ENCODE measurements at places on chromosomes 6 and 20.

DNA sequence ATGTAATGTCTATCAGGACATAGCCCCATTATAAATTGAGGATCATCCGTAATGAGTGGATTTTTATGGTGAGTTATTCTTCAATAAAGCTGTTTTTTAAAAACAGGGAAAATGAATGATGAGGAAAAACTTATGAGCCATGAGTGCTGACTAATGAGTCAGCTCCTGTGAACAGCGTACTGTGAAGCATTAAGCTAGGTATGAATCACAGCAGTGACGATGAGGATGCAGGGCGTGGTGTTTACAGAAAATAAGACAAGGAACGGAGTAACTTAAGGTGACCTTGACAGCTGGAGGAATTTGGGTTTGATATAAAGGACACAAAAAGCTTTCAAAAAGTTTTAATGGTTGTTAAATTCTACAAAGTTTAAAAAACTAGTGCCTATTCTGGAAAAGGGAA is 96.3 kb downstream of the FOXF2 start:
- no peak for DNase-seq

GRCh38 chr6:13285705-13286104 is 42.6 kb downstream of the TBC1D7 start:
- DNase-seq, result no peak

- no peak for DNase-seq
Observed at GRCh38 chr6:3999800-4000661, 78.9 kb downstream of the FAM217A start.

GRCh38 chr6:125987026-125987617 is 782 bp downstream of the TRMT11 start:
- peak; percentile 61 for DNase-seq

GRCh38 chr20:64108731-64109681 is 1.6 kb upstream of the NPBWR2 start:
- no peak for DNase-seq

DNA sequence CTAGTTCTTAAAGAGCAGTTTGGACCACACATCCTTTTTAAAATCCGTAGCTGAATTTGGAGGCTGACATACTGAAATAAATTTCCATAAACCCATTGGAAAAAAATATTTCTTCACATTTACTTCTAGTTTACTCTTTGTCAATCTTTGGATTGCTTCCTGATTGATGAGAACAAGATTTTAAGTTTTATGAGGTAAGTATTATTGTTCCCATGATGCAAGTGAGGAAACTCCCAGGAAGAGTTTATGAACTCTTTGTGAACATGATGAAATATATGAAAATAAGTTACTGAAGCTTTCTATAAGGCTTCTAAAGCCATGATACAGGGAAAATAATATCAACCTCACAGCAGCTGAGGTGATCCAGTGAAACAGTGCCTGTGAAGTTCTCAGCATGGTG is 320.0 kb downstream of the GJA1 start:
- DNase-seq, result no peak

DNA sequence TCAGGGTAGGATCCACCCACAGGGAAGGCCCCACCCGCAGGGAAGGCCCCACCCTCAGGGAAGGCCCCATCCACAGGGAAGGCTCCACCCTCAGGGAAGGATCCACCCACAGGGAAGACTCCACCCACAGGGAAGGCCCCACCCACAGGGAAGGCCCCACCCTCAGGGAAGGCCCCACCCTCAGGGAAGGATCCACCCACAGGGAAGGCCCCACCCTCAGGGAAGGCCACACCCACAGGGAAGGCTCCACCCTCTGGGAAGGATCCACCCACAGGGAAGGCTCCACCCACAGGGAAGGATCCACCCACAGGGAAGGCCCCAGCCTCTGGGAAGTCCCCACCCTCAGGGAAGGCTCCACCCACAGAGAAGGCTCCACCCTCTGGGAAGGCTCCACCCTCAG is 40.5 kb downstream of the KCNQ2 start:
- no peak for DNase-seq

- no peak for DNase-seq
Observed at GRCh38 chr6:128822271-128822670, 60.7 kb upstream of the LAMA2 start.

GRCh38 chr6:1965596-1966224 is 279.7 kb downstream of the GMDS start:
- DNase-seq, result no peak

DNA sequence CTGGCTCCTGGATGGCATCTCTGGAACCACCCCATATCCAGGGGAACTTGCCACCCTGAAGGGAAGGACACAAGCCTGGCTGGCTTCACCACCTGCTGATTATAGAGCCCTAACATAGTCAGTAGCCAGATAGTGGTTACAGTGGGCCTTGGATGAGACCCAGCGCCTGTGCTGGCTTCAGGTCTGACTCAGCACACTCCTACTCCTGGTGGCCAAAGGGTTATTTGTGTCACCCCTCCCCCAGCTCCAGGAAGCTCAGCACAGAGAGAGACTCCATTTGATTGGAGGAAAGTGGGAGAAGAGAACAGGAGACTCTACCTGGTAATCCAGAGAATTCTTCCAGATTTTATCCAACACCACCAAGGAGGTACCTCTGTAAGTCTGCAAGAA is 12.8 kb downstream of the SNX14 start:
- DNase-seq, result no peak

GRCh38 chr20:20417876-20418676 is 50.2 kb downstream of the INSM1 start:
- no peak for DNase-seq
